CD4-positive, CD25-positive, alpha-beta regulatory T cell (primary cell): ENCODE measurements at places on chromosomes 13 and 19. TPM values are rescaled to one million over a fixed set of nuclear protein-coding genes. Genes with fewer than 3 reads are reported as not detected.

DNA sequence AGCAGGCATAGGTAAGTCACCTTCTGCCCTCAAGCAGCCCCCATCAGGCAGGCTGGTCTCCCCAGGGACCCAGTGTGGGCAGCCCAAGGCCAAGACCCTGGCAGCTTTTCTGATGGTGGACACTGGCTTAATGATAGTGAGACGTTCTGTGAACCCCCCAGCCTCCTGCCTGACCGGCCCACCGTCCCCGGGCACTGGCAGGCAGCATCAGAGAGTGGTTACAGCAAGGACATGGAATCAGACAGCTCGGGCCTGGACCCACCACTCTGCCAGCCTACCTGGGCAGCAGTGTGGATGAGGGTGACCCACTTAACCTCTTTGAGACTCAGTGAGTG is 45.3 kb upstream of the KCTD15 start:
- H3K4me1 ChIP-seq, result no peaks in the 10 kb centered on the region
- no peaks in the 10 kb centered on the region for H3K36me3 ChIP-seq
- no peak for DNase-seq

DNA sequence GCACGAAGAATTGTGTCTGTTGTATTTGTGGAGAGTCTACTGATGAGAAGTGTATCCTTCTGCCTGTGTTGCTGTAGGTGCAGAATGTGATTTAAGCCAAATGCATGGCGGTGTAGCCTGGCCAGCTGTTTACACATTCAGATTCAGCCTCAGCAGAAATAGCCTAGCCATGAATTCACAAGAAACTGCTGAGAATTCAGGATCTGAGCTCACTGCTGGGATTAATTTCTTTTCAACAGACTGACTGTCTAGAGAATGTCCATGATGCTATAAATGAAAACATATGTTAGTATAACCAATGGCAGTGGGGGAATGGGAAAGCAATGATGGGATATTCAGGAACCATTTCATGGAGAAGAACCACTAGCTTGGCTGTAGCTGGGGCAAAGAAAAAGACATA is 77.4 kb upstream of the RNF113B start:
- H3K36me3 ChIP-seq, result no peaks in the 10 kb centered on the region
- no peak for DNase-seq
- H3K27ac ChIP-seq, result no peak overlapping the region
- H3K27me3 ChIP-seq, result no peaks in the 10 kb centered on the region

GRCh38 chr13:110162053-110162452 is 144.9 kb downstream of the COL4A1 start:
- H3K36me3 ChIP-seq, result no peaks in the 10 kb centered on the region
- H3K4me3 ChIP-seq, result no peak overlapping the region
- H3K27me3 ChIP-seq, result no peaks in the 10 kb centered on the region
- no peaks in the 10 kb centered on the region for H3K4me1 ChIP-seq

GRCh38 chr13:110431425-110432294 is 124.6 kb downstream of the COL4A2 start:
- peaks cover 1% of the 10 kb centered on the region for H3K27me3 ChIP-seq
- DNase-seq, result no peak

DNA sequence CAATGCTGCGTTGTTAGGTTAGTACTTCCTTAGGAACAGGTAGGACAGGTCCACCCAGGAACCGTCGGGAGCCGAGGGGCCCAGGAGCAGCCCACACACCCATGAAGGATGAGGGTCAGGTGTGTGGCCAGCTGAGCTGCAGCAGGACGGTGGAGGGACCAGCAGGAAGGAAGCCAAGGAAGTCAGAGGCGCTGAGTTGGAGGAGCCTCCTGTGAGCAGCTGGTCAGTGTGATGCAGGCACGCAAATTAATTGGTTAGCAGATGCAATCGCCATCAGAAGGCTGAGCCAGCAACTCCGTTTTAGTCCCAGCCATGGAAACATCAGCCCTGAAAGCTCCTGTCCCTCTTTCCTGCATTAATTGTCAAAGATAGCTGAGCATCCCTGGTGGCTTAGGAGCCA is 114.9 kb upstream of the SOX1 start:
- H3K4me3 ChIP-seq, result no peak overlapping the region
- DNase-seq, result no peak
- H3K36me3 ChIP-seq, result no peaks in the 10 kb centered on the region
- no peaks in the 10 kb centered on the region for H3K4me1 ChIP-seq

DNA sequence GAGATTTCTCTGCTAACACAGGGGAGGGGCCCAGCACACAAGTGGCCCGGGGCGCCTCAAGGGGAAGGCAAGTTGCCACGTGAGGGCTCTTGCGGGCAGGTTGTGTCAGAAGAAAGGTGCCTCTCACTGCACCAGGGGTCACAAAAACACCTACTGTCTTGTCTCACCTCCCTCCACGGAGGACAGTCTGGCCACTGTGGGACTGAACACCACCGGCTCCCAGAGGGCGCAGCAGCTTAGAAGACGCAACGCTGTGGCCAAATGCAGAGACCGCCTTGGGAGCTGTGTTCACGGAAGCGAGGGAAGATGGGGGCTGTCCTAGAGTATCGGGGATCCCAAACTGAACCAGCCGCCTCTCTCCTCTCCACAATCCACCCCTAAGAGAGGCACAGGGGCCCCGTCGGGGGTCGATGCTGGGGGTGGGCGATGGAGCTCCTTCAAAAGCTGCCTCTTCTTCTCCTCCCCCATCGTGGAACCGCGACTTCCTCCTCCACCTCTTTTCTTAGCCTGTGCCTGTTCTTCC is 177.5 kb downstream of the FOXO1 start:
- H3K4me3 ChIP-seq, result peak overlapping the region; percentile 78
- H3K36me3 ChIP-seq, result no peaks in the 10 kb centered on the region
- no peak for DNase-seq
- peak overlapping the region; percentile 66 for H3K27ac ChIP-seq

LRRC8E gene
- total RNA-seq, result not detected
